ENCODE measurements at places on chromosomes 3 and 15. TPM values are rescaled to one million over a fixed set of nuclear protein-coding genes. Genes with fewer than 3 reads are reported as not detected.
A peak's percentile ranks its signal among the peaks of the same experiment; 100 is the strongest.

DNA sequence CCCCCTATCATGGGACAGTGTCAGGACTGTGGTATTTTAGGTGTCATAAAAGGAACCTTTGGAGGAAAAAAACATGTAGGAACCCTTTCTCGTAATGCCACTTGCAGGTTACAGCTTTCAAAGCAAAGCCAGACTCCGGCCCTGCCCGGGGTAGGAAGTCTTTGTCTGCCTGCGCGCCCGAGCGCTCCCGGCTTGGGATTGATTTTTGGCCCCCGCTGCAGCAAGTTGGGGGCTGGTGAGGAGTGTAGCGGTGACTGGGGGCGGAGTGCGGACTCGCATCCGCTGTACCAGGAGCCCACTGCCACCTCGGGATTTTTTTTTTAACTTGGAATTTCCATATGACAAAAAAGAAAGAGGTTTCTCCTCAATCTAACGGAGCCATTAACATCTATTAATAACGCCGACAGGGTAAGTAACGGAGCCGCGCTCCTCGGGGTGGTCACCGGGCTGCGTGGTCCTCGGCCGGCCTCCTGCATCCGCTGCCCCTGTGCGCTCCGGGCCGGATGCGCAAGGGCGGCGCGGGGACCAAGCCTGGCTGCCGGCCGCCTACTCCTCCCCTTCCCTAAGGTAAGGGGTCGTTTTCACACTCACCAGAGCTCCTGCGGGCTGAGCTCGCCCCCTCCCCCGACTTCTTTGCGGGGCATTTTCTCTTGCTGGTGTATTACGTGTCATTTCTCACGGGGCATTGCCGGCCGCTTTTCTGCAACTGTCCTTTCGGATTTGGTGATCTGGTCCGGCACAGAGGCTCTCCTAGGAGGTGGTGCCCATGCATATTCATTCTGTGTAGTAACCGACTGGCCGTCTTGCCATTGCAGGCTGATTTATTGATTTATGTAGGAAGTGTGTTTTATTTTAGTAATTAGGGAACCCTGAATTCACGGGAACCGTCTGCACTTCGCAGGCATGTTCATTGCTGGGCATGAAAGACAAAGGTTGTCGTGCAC is 219.8 kb upstream of the TOPAZ1 start:
- DNase-seq: no peak

GRCh38 chr15:54033356-54033860 is 55.2 kb downstream of the UNC13C start:
- peak; percentile 10 for DNase-seq

GRCh38 chr15:70093070-70093469 is 4.6 kb downstream of the TLE3 start:
- no peak for DNase-seq

DNA sequence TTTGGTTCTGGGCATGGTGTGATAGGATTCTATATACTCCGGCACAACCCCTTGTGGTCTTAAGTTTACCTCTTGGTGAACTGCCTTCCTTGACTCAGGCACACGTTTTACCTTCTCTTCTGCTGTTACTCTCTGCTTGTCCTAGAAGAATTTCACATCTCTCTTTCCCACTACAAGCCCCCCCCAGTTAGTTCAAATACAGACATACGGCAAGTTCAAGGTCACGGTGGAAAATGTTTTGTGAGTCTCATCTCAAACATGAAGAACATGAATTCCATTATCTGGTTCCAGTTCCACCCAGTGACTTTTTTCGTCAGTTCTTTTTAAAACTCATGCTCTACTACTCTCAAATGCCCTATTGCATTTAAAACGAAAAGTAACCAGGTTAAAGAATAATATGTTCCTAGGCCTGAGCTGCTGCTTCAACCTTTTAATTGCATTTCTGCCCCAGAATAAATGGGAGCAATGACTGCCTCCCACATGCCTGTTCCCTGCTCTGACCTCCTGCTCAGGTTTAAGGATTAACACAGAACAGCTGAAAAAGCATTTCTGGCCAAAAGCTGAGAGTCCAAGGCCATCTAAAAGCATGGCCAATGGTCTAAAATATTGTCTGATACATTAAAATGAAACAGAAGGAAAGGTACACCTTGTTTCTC is 132.8 kb downstream of the OSBPL10 start:
- no peak for DNase-seq

DNA sequence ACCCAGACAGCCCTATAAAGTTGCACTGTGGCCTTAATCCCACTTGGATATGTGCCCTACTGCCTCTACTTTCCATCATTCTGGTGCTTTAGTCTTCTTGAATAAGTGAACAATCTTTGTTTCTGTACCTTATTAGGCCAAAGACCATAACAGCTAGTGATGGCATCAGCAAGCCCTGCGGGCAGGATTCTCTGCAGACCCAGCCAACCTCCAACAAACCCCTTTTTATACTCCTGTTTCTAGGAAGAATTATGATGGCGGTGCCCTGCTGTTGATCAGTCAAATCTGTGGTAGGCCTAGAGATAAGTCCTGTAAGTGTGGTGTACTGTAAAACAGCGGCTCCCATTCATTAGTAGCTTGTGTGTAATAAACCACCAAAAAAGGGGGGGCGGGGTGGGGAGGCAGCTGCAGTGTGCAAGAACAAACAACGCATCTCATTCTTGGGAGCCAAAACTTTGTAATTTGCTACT is 40.5 kb downstream of the SOX2 start:
- no peak for DNase-seq

- DNase-seq: no peak
Observed at GRCh38 chr15:49622561-49622960, 1.7 kb downstream of the DTWD1 start.

GRCh38 chr3:158821847-158822246 is 20.0 kb downstream of the MFSD1 start:
- DNase-seq: no peak

Gene RARRES1
- total RNA-seq: 2.6 TPM

DNA sequence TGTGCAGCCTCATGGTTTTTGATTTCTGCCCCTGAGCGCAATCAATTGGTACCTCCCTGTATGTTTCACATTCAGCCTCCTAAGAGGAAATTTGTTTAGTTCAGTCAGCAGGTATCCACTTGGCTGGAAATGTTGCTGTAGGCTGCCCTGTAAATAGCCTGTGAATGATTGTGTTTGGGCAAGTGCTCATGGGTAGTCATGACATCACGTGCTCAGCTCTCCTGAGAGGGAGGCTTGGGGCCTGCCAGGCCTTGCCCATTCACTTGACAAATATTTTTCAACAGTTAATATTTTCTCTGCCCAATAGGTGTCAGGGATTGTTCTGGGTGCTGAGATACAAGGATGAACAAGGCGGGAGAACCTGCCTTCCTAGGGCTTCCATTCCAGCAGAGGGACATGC is 13.3 kb downstream of the HRH1 start:
- DNase-seq: no peak

DNA sequence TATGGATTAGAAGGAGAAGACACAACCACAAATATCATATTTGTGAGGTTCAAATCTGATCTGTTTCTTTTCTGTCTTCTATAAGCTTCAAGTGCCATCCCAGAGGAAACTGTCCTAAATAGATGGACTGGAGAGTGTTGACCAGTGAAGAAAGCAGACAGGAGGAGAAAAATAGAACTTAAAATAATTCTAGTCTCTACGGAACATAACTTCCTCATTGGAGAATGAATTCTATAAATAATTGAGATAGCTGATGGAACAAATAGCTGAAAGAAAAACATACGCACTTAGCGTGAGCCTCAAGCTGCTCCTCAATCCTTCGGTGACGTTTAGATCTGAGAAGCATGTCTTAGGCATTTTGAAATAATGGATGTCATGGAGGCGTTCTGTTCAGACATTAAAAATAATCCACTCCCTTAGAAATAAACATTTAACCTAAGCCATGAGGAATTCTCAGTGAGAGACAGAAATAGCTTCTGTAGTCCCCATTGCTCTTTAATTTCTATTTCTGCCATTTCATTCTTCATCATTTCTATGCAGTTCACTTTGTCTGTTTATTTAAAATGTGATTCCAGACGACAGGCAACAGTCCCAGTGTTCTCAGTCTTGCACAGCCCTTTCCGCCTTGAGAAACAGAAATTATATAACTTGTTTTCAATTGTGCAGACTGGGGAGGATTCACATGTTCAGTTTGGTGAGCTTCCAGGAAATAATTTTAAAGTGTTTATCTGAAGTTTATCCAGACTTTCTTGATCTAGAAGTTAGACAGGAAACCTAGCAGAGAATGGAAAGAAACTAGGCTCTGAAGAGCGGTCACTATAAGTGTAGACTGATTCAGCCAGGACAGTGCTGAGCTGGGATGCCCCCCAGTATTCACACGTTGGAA is 97.3 kb downstream of the NR1D2 start:
- peak; percentile 49 for DNase-seq

GRCh38 chr15:92883163-92883875 is 16.8 kb upstream of the CHD2 start:
- DNase-seq: peak; percentile 61

Gene SNX22
- total RNA-seq: 4.1 TPM

Gene GOLGA6D
- total RNA-seq: 1.9 TPM

- DNase-seq: no peak
Observed at GRCh38 chr3:122913539-122914100, 113.9 kb downstream of the SEMA5B start.

Gene WWTR1
- total RNA-seq: 110 TPM

DNA sequence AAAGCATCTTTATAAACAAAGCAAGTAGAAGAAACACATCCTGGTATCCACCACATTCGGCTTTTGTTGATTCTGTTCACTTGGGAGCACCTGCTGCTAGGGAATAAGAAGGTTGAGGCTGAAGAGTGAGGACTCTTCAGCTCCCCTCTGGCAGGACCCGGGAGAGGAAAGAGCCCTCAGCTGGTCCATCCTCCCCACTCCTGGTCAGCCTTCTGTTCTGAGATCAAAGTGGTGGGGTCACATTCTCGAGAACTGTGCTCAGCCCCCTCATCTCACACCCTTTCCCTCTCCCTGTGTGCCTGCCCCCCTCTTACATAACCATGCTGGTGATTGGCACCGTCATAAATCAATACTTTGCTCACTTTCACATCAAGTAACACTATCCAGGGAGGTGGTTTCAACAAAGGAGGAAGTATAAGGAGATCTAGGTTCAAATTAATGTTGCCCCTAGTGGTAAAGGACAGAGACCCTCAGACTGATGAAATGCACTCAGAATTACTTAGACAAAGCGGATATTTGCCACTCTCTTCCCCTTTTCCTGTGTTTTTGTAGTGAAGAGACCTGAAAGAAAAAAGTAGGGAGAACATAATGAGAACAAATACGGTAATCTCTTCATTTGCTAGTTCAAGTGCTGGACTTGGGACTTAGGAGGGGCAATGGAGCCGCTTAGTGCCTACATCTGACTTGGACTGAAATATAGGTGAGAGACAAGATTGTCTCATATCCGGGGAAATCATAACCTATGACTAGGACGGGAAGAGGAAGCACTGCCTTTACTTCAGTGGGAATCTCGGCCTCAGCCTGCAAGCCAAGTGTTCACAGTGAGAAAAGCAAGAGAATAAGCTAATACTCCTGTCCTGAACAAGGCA is at the start of gene NR1I2:
TSS of gene NR1I2 (plus strand) at position 772 of the 869 bp plus-strand sequence.
- no peak for DNase-seq

Gene CORO2B
- total RNA-seq: 0.72 TPM

Gene CFAP100
- 3.4 TPM for total RNA-seq

- DNase-seq: no peak
Observed at GRCh38 chr3:122167630-122168029, 15.8 kb upstream of the CASR start.

Data from umbilical cord (tissue), 2 donors.